ENCODE measurements at places on chromosomes 11 and 22.

DNA sequence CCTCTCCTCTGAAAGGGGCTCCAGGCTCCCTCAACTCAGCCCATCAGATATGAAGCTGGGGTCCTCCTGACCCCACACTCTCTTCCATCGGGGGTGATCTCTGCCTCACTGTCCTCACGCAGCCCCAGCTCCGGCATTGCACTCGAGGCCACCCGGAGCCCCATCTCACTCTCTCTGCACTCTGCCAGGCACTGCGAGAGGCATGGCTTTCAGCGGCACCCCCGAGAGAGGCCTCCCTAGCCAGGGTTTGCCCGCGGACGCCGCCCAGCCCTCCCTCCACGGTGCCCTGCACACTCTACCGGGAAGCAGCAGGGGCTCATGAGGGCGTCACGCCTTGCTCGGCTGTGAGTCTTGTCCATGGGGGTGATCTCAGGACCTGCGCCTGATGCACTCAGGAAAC is 436.2 kb downstream of the BRD1 start:
- DNase-seq = no peak

DNA sequence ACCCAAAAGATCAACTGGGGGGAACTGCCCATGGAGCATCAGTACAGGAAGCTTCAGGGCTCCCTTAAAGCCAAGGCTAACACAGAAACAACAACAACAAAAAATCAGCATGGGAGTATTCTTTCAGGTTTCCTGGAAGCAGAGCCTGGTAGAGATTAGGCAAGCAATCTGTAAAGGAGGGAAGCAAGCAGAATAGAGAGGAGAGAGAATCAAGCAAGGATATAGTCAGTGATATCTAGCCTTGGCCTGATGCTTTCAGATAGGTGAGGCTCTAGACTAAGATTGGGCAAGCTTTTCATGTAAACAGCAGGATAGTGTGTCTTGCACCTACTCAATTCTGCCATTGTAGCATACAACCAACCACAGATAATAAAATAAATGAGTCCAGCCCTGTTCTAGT is 44.4 kb upstream of the FAT3 start:
- DNase-seq = no peak

DNA sequence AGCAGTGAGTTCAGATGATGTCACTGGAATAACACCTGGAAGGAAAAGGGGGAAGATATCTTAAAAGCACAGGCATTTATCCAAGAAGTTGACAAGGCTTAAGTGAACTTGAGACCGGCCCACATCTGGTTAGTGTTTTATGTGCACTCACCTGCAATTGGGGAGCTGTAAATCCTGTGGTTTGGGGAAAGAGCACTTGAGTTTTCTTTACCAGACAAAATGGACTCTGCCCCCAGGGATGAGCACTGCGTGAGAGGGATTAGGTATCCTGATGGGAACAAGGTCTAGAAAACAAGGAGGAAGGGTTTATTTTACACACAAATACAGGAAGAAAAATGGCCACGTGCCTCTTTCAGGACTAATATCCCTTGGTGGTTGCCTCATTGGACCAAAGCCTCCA is 15.2 kb downstream of the E2F8 start:
- DNase-seq = no peak

DNA sequence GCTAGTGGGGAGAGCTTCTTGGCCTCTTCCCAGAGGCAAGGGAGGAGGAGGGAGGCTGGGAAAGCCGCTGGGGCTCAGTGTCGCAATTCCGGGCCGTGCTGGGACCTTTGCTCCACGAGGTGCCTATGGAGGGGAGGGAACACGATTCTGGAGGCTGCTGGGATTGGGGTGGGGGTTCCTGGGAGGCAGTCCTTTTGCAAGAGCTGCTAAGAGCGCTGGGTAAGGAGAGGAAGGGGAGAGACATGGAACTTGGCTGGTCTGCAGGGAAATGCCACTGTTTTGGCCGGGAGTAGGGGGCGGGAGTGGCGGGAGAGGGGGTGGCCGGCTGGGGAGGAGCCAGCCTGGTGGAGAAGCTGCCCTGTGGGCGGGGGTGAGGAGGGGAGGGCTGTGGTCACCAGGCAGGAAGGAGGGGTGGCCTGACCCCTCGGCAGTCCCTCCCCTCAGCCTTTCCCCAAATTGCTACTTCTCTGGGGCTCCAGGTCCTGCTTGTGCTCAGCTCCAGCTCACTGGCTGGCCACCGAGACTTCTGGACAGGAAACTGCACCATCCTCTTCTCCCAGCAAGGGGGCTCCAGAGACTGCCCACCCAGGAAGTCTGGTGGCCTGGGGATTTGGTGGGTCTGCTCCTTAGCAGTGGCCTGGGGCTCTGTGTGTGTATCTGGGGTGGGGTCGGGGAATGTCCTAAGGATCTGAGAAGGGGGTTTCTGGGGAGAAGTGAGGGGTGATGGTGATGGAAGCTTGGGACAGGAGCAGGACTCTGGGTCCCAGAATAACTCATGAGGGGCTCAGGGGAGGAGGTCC is at the start of gene NR1H3:
TSS of gene NR1H3 (plus strand) at position 480 of the 800 bp plus-strand sequence. CDS start 1,221 bp downstream, outside the sequence.
- no peak for DNase-seq

DNA sequence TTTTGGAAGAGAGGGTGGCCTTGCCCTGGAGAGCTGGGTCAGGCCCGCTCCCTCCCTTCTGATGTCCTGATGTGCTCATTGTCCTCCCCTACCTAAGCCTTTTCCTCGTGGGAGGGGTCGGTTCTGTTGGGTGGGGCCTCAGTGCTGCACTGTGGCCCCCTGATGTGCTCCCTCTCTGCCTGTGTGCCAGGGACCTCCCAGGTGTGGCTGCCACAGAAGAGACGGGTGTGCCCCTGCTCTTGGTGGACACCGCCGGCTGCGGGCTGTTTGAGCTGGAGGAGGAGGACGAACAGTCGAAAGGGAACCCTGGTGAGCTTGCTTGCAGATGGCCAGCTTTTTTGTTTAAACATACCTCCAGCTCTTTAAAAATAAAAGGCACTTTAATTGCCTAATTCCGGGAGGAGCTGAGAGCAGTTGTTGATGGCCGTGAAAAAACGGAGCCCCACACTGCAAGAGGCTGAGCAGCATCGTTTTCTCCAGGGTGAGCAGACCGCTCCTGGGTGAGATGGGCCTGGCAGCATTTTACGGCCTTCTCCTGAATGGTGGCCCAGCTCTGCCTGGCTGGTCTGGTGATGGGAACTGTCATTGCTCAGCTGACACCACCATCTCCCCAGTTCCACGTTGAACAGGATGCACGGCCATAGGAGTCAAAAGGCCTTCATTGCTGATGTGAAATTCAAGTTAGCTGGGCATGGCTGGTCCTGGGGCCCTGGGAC is 30.1 kb downstream of the IGHMBP2 start:
- DNase-seq = no peak

GRCh38 chr11:113288286-113288863 is 26.0 kb upstream of the TTC12 start:
- no peak for DNase-seq

- DNase-seq = no peak
Measured at GRCh38 chr11:63767565-63768236, 874 bp downstream of the ZFTA start.

DNA sequence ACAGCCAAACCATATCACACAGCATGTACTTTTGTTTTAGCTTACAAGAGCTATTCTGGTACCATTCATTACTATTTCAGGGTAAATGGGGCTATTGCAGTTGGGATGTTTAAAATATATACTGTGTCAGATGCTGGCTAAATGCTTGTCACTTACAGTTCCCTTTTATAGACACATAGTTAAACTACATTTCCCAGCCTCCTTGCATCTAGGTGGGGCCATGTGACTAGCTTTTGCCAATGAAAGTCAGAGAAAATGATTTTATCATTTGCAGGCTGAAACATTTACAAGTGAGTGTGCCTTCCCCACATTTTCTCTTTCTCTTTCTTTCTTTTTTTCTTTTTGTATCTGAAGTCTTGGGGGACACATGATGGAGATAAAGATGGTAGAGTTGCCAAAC is 7.8 kb upstream of the IFTAP start:
- no peak for DNase-seq

DNA sequence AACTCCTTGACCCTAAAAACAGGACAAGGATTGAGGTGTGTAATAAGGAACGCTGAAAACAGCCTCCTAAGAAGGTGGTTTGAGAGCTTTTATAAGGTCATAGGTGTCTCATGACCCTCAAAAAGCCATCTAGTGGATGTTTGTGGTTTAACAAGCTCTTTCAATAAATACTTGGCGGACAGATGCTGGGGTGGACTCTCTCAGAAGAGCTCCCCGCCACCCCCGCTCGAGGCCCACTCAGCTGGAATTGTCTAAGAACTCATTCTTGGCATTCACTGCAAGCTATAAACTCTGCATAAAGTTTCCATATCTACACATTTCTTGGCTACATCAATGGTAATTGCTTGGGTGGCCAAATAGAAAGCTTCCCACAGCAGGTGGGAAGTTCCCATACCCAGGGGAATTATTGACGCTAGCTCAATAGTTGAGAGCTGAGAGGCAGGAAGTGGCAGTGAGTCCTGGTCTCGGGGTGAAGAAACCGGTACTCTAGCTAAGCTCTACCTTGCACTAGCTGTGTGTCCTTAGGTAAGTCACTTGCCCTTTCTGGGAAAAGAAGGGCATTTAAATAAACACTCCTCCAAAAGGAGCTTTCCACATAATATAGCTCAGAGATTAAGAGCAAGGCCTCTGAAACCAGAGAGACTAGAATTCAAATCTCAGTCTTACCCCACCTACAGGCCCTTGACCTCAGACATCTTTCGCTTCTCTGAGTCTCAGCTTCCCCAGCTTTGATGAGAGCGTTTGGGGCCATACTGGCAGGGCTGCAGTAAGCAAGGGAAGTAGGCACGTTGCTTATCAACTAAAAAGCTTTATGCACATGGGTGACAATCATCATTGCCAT is 6.4 kb downstream of the MS4A15 start:
- no peak for DNase-seq

DNA sequence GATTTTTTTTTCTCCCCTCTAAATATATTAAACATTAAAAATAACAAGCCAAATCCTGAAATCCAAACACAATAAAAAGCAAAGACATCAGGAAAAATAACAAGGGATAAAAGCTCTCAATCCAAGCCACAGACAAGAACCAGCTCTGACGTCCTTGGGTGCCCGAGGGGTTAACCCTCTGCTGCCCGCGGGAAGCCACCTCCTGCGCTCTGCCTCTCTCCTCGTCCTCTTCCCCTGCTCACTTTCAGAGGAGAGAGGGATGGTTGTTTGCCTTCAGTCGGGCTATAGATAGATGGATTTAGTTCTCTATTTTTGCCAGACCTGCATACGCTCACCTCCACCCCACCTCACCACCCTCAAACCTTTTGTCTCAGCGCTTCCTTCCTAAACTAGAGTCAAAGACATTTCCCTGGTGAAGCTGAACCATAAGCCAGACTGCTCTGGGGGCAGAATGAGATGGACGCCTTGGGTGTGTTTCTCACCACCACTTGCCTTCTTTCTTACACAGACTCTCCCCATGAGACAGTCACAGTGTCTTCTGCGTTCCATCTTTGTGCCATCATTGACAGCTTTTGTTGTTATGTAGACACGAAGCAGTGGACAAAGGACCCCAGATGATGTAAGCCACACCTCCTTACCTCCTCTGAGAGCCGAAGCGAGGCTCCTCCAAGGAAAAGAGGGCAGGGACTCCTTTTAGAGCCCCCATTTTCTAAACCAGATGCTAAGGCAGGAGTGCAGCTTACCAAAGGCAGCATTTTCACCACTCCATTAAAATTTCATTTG is 142.5 kb upstream of the HSD17B12 start:
- DNase-seq = no peak

- no peak for DNase-seq
Measured at GRCh38 chr11:78349624-78350023, 68.0 kb downstream of the GAB2 start.

DNA sequence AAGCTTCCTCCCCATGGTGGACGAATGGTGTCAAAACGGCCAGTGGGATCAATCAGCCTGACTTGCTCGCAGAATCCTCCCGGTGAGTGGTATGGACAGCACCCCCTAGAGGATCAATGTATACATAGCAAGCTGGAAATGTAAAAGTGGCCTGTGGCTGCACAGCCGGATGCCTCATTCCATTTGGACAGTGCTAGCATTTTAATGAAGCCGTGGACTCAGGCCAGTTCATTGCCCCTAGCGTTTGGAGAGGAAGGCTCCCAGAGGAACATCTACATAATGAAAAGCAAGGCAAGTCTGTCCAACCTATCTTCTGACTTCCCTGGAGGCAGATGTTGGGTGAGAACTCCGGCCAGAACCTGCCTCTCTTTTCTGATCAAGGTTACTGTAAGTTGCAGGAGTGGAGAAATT is 942.3 kb downstream of the NTM start:
- no peak for DNase-seq
